Left lobe of liver (tissue), 2 donors: ENCODE measurements at places on chromosomes 3 and 15. TPM values are rescaled to one million over a fixed set of nuclear protein-coding genes. Genes with fewer than 3 reads are reported as not detected.

The SLC28A1 gene
- 64.6 TPM for total RNA-seq

The C2CD4A gene
- 0.50 TPM for total RNA-seq

The GTF2E1 gene
- total RNA-seq: 7.1 TPM

The FSTL1 gene
- total RNA-seq: 46.9 TPM

The LMAN1L gene
- total RNA-seq: not detected

The EHHADH gene
- 323 TPM for total RNA-seq

The EXD1 gene
- not detected for total RNA-seq

The IL16 gene
- 2.1 TPM for total RNA-seq

The COL6A5 gene
- total RNA-seq: not detected

The ITIH1 gene
- 1,331 TPM for total RNA-seq

DNA sequence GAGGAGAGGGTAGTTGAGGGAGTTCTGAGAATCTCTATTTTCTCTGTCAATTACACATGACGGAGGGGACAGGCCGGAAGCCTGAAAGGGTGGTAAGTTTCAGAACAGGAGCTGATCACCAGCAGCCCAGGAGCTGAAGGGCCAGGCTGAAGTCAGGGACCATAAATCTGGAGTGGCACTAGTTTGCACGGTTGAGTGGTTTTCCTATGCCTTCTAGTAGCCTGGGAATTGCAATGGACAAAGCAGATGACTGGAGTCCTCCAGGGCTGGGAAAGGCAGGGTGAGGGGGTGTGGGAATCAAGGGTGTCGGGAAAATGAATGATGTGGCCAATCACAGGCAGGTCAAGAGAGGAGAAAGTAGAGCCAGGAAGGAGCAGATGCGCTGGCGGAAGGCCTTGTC is 72.5 kb downstream of the MAGEF1 start:
- no peak for DNase-seq

GRCh38 chr3:42755681-42756578 is 17.1 kb downstream of the CCDC13 start:
- DNase-seq: peak; percentile 84

DNA sequence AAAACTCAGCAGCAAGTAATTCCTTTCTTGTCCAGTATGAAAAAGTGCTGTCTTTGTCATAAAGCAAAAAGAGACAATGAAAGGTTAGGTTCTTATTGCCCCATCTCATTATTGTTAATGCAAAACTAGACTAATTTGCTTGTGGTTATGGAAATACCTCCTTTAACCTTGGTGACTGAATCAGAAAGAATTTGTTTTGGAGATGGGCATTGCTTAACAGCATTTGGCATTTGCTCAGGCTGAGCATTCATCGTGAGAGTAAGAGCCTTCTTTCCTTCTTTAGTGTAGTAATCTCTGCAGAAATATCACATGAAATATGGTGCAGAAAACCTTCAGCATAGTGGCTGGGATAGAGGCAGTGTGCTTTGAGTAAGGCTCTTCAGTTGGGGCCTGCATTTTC is 103.1 kb downstream of the CNTN6 start:
- no peak for DNase-seq

DNA sequence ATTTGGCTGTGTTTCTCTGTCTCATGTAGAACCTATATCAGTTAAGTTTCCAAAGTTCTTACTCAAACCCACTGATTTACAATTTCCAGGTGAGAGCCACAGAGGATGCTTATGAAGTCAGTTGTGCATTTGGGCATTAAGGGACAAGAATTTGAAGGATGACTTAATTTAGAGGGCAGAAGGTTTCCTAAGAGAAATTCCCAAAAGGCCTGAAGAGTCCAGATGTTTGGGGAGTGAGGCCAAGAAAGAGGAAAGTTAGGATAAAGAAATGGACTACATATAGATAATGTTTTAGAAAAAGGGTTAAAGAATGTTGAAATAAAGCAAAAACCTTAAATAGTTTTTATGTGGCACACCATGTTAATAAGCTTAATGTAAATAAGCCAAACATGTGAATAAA is 338.7 kb upstream of the GRM7 start:
- DNase-seq: no peak

- no peak for DNase-seq
Observed at GRCh38 chr3:159928666-159929065, 60.0 kb upstream of the IL12A start.

DNA sequence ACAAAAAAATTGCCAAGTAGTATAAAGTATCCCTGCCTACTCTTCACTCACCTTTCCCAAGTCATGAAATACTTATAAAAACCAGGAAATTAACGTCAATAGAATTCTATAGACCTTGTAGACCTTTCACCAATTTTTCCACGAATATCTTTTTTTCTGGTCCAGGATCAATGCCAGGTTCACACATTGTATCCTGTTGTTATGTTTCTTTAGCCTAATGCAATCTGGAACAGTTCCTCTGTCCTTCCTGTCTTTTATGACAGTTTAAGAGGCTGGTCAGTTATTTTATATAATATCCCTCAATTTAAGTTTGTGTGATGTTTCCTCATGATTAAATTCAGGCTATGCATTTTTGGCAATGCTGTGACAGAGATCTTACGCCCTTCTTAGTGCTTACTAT is 63.2 kb upstream of the MAGI1 start:
- no peak for DNase-seq

GRCh38 chr3:129708328-129708861 is 101.9 kb upstream of the PLXND1 start:
- no peak for DNase-seq

DNA sequence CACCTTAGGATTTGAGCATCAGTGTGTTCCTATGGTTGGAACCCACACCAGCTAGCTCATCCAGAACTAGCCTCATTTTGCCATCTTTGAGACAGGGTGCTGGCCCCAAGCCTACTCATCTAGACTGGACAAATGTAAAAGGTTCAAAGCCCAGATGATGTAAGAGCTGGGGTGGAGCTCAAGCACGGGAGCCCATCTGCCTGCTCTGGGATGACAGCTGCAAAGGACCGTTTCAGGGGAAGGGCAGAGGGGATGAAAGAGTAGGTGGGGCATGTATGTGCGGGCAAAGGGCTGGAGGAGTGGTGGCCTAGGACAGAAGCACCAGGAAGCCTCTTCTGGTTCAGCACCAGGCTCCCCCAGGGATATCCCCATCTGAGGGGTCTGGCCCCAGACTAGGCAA is 15.8 kb downstream of the CLK3 start:
- DNase-seq: peak; percentile 74

GRCh38 chr3:56251343-56251945 is 216.8 kb downstream of the ERC2 start:
- peak; percentile 47 for DNase-seq

DNA sequence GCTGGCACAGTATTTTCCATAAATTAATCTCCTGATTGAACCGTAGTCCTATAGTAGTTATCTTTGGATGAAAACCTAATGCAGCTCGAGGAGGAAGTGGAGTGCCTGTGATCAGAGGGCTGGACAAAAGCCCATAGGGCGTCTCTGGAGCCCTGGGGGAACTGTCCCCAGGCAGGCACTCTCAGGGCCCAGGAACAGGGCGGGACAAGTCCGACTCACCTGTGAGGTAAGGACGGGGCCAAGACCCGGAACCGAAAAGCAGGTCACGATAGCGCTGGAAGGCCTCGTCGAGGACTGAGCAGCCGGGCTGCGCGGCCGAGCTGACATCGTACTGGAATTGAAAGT is 341 bp downstream of the HEXA start:
- no peak for DNase-seq

GRCh38 chr3:36615861-36616260 is 148.5 kb downstream of the DCLK3 start:
- no peak for DNase-seq
